Esophagus squamous epithelium (tissue), 5 donors: ENCODE measurements at places on chromosomes 7 and 10. TPM values are rescaled to one million over a fixed set of nuclear protein-coding genes. Genes with fewer than 3 reads are reported as not detected.

GRCh38 chr10:7298495-7298894, 112.3 kb downstream of the SFMBT2 start:
- DNase-seq: no peak

- no peak for DNase-seq
Observed at GRCh38 chr10:22682237-22683139, 31.9 kb downstream of the PIP4K2A start.

DNA sequence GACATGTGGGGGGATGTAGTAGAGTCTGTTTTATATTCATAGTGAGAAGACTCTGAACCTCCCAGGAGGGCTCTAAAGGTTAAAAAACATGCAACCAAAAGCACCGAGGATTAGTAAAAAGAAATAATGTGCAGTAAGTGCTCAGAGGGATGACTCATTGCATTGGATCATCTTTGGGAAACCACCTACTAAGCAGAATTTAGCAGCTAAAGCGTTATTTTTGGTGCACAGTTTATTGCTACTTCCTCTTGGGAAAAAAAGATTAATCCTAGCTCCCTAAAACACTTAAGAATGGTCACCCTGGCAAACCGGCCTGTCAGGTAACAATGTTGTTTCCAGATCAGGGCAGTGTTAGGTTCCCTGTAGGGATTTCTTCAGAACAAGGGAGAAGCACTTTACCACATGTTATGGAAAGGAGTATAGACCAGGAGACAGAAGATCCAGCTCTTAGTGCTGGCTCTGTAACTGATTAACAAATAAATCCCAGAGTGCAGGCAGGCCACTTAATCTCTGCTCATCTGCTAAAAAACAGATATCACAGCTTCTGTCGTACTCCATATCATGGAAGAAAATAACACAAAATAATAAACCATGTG, 44.8 kb upstream of the FAM133B start:
- DNase-seq: no peak

- no peak for DNase-seq
Observed at GRCh38 chr7:40283391-40283790, 148.6 kb downstream of the SUGCT start.

DNA sequence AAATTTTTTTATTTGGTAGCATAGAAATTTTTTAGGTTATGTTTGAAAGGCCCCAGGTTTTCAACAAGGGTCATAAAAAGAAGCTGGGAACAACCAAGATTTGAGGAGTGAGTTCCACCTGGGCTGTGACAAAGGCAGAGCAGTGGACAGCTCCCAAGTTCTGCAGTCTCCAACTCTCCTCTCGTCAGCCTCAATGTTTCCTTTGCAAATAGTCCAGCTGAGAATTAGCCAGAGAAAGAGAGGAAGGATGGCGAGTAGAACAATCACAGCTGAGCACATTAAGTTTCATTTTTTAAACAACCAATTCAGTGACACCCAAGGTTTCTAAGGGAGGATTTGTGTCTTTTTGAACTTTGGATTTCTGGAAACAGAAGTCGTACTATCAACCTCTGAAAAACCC, 143.2 kb downstream of the NRCAM start:
- DNase-seq: no peak

DNA sequence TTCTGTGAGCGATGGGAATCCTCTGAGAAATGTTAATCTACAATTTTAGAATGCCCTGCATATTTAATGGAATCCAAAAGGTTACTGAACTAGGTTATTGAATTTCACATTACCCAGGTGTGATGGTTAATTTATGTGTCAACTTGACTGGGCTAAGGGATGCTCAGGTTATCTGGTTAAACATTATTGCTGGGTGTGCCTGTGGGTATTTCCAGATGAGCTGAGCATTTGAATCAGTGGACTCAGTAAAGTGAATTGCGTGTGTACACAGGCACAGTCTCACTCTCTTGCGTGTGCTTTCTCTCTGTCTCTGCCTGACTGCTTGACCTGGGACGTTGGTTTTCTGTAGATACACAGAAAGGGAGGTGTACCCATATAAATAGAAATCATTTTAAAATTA, 21.7 kb downstream of the RNF32 start:
- no peak for DNase-seq

DNA sequence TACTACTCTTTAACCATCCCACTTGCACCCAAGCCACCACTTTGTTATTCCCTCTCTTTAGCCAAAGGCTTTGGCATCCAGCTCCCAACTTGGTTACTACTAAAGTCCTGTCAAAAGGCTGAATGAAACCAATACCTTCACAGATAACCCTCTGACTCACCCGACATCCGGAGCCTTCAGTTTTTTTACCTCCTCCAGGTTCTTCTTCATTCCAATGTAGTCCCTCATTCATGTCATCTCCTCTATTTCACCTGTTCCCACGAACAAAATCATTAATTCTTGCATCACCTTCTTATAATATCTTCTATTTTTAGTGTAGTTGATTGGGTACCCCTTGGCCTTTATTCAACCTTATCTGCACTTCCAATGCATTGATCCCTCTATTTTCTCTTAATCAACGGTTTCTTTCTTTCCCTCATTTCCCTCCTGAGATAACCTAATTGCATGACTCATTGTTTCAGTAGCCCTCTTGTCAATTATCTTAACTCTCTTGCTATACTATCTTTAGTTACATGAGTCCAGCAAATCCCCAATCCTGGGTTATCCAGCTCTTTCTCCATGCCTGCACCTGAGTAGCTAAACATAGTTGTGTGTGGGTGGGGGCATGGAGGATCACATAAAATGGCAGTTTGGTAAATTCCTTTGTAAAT, 87.2 kb upstream of the COL1A2 start:
- no peak for DNase-seq

DNA sequence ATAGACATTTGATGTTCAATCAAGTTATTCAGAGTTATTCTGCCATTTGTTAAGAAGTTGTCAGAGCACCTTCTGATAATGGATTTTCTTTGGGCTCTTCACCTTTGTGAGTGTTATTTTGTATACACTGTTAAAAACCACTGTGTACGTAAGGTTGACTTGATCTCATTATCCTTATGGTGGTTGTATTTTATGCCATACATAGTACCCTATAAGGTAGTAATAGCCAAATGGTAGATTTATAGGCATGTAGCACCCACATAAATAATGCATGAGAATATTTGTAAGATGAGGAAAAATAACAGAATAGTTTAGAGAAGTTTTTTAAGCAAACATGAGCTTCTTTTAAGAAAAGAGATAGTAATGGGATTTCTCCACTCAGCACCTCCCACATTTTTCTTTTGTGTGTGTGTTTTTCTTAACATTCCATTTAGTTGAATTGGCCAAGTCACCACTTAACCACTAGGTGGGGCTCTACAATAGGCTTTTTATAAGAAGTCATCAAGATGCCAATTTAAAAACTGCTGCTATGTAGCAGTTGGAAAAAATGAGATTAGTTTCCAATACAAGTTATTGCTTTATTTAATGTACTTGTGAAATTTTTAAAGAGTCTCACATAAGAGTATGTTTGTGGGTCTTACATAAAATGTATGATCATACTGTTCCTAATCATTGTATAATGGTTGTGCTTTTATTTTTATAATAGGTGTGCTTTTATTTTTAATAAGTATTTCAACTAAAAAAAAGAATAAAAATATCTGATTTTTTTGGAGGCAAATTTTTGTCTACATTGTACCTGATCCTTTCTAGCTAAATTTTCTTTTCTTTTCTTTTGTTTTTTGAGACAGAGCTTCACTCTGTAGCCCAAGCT, 41.1 kb upstream of the STMP1 start:
- no peak for DNase-seq

DNA sequence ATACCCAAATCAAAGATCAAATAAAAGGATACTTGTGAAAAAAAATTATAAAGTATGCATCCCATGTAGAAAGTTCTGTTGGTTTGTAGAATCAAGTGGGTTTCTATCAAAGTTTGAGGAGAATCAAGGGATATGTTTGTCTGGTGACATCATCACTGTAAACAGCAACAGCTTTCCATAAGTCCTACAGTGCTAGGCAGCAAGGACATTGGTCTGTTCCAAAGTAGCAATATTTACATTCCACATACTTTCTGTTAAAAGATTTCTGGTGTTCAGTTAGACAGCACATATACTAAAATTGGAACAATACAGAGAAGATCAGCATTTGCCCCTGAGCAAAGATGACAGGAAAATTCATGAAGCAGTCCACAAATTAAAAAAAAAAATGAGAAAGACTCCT, 683.9 kb downstream of the XPNPEP1 start:
- no peak for DNase-seq

GRCh38 chr7:35700865-35701264, 5.9 kb upstream of the HERPUD2 start:
- no peak for DNase-seq

DNA sequence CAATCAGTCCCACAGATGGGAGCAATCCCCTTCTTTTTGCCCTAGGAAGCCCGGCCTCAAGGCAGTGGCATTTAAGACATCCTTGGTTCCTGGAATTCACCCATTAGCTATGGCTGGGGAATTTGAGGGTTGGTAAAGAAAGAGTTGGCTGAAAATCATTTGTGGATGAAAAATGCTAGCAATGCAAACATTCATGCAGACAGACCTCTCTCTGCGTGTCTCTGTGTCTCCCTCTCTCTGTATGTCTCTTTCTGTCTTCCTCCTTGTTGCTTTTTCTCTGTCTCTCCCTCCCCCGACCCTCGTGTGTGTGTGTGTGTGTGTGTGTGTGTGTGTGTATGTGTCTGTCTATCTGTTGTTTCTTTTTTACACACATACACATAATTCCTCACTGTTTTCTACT, 19.4 kb downstream of the LDB3 start:
- no peak for DNase-seq

DNA sequence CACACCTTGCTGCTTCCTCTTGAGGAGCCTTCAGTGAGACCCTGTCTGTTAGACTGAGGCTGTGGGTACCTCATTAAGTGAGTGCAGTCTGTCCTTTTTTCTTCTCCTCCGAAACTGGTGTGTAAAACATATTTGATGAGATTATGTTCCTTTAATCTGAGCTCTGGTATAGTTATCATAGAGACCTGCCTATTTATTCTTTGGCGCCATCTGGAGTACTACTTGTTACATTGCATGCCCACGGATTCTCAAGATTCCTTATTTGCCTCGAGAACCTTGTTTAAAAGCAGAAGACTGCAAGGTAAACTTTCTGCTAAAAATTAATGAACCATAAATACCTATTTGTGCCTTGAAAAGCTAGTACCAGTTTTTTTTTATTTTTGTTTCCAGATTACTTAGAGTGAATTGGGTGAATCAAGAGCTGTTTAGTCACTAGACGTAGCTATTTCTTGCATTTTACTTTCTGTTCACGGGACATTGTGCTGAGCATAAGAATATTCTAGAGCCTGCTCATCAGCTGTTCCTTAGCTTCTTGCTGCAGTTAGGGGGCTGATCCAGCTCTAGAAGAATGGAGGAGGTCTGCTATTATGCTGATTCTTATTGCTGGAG, 16.9 kb upstream of the STMP1 start:
- DNase-seq: no peak

- DNase-seq: no peak
Observed at GRCh38 chr7:34067005-34067778, 161.9 kb downstream of the BMPER start.

GRCh38 chr7:127911968-127912511, 119.2 kb downstream of the LRRC4 start:
- DNase-seq: no peak

DNA sequence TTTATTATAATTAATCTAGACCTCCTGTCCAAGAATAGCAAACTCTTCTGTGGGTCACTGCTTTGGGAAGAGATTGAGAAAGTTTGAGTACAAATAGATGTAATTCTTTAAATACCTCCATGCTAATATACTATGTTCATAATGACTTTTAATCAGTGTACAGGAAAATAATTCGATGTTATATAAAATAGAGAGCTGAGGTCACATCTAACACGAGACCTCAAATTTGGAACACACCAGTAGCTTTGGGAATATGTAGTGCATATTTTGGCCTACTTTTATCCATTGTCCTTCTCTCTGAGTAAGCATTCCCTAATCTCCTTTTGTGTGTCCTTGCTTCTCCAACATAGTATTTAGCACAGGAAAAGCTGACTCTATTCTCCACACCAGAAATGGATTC, 27.3 kb upstream of the CABCOCO1 start:
- no peak for DNase-seq

GRCh38 chr10:2208106-2208505, 470.8 kb upstream of the ADARB2 start:
- DNase-seq: no peak

- no peak for DNase-seq
Observed at GRCh38 chr10:117754770-117755658, 212.5 kb downstream of the EMX2 start.

- DNase-seq: no peak
Observed at GRCh38 chr7:33853361-33854062, 51.8 kb upstream of the BMPER start.

GRCh38 chr10:120612756-120613155, 155.7 kb downstream of the PLPP4 start:
- DNase-seq: no peak

- DNase-seq: no peak
Observed at GRCh38 chr10:61100887-61101286, 156.9 kb upstream of the RHOBTB1 start.

- DNase-seq: no peak
Observed at GRCh38 chr10:129035052-129035827, 431.8 kb upstream of the MGMT start.

- DNase-seq: no peak
Observed at GRCh38 chr10:114593240-114593792, 64.8 kb downstream of the ABLIM1 start.

DNA sequence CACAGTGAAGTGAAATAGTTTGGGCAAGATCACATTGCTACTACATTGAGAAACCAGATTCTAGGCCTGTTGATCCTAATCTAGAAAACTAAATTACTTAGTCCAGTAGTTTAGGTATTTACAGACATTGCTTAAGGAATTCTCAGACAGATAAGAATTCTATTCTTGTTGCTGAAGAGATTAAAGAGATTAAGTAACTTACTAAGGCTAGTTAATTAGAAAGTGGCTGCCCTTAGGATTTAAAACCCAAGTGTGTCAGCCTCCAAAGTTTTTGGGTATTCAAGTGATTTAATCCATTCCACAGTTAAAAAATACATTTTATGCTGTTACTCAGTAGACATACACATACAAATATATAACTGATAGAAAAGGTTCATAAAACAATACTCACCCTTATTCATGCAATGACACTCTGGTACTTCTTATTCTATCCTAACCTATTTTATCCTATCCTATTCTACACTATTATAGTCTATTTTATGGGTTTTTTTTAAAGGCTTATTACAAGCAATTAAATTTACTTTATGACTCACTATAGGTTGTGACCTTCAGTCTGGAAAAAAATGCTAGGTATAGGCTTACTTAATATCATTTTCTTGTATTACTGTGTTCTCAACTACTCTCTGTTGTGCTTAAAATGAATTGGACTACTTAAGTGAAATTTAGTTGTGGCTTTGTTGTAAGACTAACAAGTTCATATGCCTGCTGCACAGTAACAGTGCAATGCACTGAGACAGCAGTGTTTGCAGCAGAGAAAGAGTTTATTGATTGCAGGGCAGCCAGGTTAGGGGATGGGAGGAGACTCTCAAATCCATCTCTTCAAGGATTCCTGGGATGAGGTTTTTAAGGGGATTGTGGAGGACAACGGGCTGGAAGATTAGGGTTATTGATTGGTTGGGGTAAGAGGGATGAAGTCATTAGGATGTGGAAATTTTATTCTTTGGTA, 10.7 kb downstream of the SPAM1 start:
- DNase-seq: no peak

Gene TRDMT1
- total RNA-seq: 2.7 TPM

Gene ASB4
- total RNA-seq: not detected

Gene BEND7
- total RNA-seq: 0.70 TPM

Gene GDF10
- 0.53 TPM for total RNA-seq

Gene SLC39A12
- not detected for total RNA-seq

Gene TMEM273
- 20.6 TPM for total RNA-seq

Gene HMX2
- not detected for total RNA-seq
